Activated CD4-positive, alpha-beta T cell treated with anti-CD3 and anti-CD28 coated beads, Interleukin-2, amount 10 ng/mL, durations not matched to agents 7 days and 5 days (primary cell): ENCODE measurements at places on chromosomes 2 and 18.

DNA sequence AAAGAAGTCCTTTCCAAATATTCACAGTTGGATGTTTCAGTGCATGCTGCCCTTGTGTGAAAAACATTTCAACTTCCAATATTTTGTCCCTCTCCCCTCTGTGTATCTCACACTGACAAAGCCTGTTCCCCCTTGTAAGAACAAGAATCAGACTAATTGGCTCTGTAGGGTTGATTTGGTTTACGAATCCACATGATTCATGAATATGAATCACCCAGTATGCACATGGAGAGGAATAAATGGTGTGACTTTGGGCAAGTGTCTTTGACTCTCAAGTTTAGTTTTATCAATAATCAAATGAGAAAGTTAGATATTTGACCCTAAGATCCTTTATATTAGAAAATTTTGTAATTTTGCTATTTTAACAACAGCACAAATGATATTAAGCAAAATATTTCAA, 9.3 kb upstream of the CDH20 start:
- DNase-seq: no peak

- DNase-seq: peak; percentile 43
Measured at GRCh38 chr2:20650393-20650876, 463 bp downstream of the HS1BP3 start.

DNA sequence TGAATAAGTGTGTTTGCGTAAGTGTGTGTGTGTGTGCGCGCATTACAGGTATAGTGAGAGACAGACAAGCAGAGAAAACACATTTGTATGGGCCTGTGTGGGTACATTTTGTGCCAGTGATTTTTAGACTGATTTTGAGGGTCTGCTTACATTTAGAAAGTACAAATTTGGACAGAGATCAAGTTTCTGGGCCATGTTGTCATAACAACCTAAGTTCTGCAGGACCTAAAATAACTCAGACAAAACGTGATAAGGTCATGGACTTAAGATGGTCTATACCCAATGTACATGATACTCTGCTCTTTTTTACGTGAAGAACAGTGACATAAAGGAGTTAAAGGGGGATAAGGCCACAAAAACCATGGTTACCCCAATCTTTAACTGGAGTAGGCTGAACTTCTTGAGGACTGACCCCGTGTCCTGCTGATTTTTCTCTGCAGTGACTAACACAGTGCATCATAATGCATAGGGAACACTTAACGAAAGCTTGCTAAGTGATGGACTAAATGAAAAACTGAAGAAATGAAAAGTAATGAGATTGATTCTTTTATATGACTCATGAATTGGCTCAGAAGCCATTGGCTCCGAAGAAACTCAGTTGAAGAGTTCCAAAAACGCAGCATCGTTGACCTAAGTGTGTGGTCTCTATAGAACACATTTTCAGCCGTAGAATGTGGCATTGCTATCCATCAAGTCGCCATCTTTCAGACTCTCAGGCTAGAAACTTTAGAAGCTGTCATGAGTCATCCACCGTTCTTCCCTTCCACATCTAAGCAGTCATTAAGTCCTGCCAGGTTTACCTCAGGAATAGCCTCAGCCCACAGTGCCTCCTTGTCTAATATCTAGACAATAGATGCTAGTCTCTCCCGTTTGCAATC, 61.6 kb upstream of the NCOA1 start:
- no peak for DNase-seq

DNA sequence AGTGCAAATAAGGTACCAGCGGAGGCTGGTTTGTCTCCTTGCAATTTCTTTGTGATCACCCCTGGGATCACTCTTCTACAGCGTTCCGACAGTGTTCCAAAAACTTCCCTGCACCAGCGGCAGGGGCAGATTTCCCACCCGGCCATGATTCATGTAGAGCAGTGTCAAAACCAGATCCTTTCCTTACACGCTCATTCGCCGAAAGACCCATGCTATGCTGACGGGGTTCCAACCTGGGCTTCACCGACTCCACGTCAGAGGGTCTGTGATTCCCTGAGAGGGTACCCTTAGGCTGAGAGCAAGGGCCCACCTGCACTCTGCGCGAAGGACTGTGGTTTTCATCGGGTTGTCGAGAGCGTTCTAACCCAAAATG, 423 bp upstream of the TTC27 start:
- DNase-seq: no peak

GRCh38 chr2:18473241-18474181, 86.9 kb downstream of the RDH14 start:
- no peak for DNase-seq

GRCh38 chr18:29217124-29217915, 1040.4 kb upstream of the CDH2 start:
- DNase-seq: no peak

DNA sequence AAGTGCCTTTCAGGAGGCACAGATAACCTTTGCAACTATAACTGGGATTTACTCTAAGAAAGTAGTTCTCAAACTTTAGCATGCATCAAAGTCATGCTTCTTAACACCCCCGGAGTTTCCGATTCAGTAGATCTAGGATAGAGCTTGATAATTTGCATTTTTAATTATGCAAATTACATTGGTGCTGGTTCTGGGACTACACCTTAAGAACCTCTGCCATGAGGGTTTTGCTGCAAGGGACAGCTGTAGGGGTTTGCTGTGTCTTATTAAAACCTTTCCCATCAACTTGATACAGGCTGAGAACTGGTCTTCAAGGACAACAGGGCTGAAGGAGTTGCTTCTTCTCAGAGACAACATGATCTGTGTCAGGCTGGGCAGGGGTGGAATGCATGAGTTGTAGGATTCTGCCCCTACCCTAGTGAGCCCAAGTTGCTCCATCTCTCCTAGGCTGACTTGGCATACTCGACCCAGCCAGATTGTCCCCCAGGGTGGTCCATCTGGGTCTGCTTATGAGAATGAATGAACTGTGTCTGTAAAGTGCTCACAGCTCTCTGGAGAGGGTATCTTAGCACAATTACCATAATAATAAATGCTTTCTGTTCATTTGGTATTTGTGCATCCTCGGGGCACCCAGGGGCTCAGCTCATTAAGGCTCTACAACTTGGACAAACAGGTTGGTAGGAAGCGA, 232.7 kb downstream of the CLIP4 start:
- no peak for DNase-seq

DNA sequence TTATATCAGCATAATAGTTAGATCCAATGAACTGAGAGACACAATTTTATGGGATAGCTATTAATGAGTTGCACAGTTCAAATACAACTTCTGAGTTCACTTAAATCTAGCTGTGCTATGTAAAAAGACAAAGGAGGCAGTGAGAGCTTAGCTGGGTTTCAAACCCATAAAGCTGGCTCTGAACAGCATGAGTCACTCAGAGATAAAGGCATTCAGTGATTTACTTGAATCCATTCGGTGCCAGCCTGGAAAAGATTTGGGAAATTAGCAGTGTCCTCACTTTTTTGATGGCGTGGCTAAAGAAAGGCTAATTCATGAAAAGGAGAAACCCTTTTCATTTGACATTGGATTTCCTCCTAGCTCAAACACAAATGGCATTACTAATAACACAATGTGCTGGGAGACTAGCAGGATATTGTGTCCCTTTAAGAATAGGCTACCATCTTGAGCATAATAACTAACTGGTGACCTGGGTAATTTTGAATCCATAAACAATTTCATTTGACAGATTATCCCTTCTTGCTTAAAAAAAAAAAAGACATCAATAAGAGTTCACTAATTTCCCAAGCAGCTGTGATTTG, 98.4 kb upstream of the NEUROD1 start:
- no peak for DNase-seq

DNA sequence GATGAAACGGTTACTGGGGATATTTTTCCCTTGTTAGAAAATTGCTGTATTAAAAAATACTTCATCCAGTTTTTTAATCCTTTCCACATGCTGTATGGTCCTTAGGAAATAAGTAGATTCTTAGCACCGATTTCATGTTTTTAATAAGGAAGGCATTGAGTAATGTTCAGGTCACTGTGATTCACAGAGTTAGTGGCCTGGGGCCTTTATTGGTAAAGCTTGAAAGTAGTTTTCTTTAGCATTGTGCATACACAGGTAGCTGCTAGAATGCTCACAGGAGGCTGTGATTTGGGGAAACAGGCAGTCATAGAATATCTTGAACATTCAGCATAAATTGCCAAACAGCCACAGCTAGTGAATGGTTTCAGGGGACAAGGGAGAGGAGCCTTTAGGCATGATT, 79.8 kb downstream of the XRCC5 start:
- DNase-seq: no peak

GRCh38 chr2:238847841-238848690, at the start of gene TWIST2:
TWIST2 (plus strand) TSS chr2:238848085; CDS start chr2:238848216, 131 bp downstream.
- DNase-seq: no peak

- DNase-seq: no peak
Measured at GRCh38 chr18:25349131-25349925, 2.6 kb downstream of the ZNF521 start.

- DNase-seq: no peak
Measured at GRCh38 chr2:115161771-115162493, 719.5 kb downstream of the DPP10 start.

DNA sequence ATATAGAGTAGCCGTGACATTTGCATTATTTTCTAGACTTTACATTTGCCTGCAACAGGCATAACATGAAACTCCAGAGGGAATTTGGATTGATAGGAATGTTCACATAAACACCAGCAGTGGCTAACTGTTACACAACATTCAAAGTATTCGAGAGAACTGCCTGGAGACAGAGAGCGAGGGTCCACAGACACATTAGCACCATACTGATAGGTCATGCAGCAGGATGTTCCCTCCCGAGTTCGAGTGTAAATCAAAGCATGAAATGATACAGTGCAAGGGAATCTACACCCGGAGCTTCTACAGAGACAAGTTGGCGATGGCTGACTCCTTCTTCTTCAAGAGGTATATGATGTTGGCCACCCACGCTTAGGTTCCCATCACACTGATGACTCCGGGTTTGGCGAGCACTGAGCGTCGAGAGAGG, 89.5 kb downstream of the COL6A3 start:
- DNase-seq: no peak

DNA sequence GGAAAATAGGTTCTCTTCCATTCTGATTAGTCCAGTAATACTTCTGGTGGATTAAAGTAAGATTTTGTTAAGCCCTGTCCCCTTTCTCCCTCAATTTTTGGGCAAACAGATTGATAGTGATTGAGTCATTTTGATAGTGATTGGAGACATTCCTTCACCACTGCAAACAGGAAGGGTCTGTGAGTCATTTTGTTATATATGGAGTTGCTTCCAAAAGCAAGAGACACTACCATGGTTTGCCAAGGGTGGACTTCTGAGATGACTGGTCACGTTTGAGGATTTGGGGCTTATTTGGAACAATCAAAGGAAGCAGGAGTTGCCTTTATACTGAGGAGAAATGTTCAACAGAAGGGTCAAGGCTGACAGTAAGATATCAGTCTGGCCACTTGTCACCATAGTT, 249.9 kb downstream of the PARD3B start:
- no peak for DNase-seq

- DNase-seq: no peak
Measured at GRCh38 chr2:233039846-233040530, 7.5 kb downstream of the NEU2 start.

DNA sequence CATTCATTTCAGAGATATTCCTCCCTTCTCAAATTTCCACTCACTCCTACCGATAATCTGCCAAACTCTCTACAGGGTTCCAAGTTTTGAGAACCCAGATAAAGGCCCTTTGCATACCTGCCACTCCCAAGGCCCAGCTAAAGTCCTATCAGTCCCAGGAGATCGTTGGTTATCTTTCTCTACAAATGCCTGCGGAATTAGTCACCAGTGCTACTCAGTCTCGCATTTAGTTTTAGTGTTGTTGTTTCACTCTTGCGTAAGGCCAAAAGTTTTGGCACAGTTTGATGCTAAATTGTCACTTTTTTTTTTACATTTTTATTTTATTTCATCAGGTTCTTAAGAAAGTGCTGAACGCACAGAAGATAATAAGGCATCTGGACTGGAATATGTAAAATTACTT, 29.2 kb upstream of the SETBP1 start:
- no peak for DNase-seq

DNA sequence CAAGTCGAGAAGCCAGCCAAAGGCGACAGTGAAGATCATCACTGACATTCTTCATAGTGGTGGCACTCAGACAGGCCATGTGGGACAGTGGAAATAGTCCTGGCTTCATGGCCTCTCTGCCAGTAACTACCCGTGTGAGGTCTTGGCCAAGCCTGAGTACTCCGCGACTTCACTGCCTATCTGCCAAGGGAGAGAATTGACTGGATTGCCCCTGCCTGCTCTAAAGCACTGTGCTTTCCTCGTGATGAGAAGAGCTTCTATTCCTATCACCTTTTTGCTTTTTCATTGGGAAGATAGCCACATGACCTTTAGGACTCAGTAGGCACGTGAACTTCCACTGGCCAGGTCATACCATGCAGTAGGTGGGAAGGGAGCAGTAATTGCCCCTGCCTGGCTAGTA, 239.3 kb downstream of the HAUS1 start:
- DNase-seq: no peak

GRCh38 chr2:100887713-100888495, 68.0 kb downstream of the NPAS2 start:
- DNase-seq: no peak

DNA sequence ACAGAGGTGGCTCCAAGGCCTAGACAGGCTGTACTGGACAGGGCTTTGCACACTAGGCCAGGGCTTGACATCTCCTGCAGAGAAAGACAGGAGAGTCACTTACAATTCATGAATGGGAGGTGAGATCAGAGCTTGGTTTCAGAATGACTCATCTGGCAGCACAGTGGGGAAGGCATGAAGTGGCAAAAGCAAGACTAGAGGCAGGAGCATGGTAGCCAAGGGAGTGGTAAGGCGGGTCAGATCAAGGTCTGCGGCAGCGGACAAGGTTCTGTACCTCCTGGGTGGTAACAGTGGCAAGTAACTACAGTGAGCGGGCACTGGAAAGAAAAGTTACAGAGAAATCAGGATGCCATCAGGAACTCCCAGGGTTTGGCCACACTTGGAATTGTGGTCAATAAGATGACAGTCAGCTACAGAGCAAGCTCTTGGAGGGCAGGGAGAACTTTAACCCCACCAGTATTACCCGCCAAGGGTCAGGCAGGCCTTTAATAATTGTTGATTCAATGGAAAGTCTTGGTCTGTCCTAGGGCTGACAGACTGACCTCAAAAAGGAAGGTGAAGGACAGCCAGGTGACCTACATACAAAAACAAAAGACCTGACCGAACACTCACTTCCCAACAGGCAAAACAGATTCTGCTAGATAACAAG, 5.7 kb downstream of the MCFD2 start:
- DNase-seq: peak; percentile 51

- DNase-seq: no peak
Measured at GRCh38 chr2:203600286-203600685, 65.2 kb upstream of the RAPH1 start.

DNA sequence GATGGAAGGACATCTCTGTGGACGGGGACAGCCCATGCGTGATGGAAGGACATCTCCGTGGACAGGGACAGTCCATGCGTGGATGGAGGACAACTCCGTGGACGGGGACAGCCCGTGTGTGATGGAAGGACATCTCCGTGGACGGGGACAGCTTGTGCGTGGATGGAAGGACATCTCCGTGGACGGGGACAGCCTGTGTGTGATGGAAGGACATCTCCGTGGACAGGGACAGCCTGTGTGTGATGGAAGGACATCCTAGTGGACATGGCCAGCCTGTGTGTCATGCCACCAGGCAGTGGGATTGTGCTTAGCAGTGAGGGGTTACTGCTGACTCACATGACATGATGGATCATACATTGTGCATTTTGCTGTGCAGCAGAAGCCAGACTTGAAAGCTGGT, 30.0 kb upstream of the NFATC1 start:
- DNase-seq: no peak
